ENCODE measurements at places on chromosomes 2 and 18.

GRCh38 chr18:944440-944839 lies 39.8 kb downstream of the ADCYAP1 start:
- DNase-seq = no peak

GRCh38 chr2:102313950-102314349 lies 2.6 kb downstream of the IL1RL1 start:
- DNase-seq = no peak

DNA sequence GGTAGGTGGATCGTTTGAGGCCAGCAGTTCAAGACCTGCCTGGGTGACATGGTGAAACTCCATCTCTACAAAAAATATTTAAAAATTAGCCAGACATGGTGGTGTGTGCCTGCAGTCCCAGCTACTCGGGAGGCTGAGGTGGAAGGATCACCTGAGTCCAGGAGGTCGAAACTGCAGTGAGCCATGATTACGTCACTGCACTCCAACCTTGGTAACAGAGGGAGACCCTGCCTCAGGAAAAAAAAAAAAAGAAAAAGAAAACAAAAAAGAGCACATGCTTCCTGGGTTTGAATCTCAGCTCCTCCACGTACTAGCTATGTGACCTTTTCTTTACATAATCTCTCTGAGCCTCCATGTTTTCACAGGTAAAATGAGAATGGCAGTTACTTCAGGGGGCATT lies 107.5 kb upstream of the STPG4 start:
- DNase-seq = no peak

- no peak for DNase-seq
These were observed 66.0 kb downstream of the DIS3L2 start for GRCh38 chr2:232027530-232027929.

GRCh38 chr2:145599756-145600155 lies 1079.8 kb upstream of the ZEB2 start:
- no peak for DNase-seq

DNA sequence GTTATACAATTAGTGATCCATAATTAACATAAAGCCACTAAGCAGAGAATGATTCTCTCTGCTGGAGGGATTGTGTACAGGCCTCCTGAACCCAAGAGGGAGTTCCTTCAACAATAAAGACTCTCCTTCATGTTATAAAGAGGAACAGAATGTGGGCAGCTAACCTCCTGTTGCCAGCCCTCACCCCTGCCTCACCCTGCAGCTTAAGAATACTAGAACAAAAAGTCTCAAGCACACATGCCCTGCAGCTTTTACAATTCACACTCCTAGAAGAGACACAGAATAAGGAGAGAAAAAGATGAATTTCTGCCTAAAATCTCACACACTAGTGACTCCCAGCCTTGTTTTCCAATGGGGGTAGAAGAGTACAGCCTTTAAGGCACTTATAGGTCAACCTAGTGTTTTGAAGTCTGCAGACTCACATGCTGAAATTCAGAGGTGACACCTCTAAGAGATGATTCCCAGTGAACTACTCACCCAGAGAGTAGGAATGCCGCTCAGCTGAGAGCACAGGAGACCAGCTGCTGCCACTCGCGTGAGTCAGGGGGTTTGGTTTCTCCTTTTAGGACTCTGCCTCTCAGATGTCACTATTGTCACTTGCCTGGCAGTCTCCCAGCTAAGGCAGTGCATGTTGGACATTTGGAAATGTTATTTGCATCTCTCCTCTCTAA lies 32.5 kb upstream of the IL1RL1 start:
- no peak for DNase-seq

DNA sequence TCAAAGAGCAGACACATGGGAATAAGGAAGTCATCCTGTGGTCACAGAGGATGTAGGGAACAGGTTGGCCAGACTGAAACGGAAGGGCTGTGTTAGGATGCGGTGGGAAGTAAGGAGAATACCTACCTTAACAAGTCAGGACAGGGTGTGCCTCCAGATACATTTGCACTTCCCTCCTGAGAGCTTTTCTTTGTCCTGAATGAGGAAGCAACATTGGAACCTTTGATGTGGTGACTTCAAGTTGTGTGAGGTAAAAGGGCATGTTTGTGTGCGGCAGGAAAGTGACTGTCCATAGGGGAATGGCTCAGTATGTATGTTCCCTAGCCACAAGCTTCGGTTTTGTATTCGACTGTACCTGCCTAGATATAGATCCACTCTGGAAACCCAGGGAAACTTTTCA lies 24.9 kb upstream of the LRRTM1 start:
- DNase-seq = no peak

- DNase-seq = no peak
These were observed 10.6 kb downstream of the CFLAR start for GRCh38 chr2:201126308-201127151.

GRCh38 chr2:65630643-65631042 lies 198.2 kb upstream of the SPRED2 start:
- no peak for DNase-seq

- no peak for DNase-seq
These were observed 4.0 kb downstream of the REV1 start for GRCh38 chr2:99485824-99486223.

DNA sequence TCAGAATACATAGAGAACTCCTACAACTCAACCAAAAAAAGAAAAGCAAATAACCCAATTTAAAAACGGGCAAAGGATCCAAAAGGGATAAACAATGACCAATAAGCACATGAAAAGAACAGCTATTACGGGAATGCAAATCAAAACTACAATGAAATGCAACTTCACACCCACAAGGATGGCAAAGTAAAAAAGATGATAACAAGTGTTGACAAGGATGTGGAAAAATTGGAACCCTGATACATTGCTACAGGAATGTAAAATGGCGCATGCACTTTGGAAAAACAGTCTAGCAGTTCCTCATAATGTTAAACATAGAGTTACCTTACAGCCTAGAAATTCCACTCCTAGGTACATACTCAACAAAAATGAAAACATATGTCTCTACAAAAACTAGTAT lies 4.7 kb downstream of the EXOC6B start:
- DNase-seq = no peak

- DNase-seq = peak; percentile 40
These were observed 56.5 kb upstream of the CREB1 start for GRCh38 chr2:207473049-207473930.

DNA sequence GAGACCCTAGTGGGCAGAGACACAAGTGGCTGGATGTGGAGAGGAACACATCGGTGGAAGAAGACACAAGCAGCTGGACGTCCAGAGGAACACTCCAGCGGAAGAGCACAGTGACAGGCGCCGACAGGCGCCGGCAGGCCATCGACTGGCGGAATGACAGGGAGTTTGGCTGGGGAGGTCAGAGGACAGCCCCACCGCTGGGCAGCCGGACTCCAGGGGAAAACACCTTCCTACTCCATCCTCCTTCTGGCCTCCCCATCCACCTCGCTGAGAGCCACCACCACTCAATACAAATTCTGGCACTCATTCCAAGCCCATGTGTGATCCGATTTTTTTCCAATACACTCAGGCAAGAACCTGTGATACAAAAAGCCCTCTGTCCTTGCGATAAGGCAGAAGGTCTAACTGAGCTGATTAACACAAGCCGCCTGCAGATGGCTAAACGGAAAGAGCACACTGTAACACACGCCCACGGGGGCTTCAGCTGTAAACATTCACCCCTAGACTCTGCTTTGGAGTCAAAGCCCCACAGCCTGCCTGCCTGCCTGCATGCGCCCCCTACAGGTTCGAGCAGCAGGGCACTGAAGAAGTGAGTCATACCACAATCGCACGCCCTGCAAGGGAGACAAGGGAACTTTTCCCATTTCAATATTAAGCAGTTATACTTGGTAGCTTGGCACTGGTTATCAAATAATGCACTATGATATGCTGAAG lies 50.2 kb upstream of the LRP1B start:
- no peak for DNase-seq

- no peak for DNase-seq
These were observed 33.4 kb upstream of the ZNF396 start for GRCh38 chr18:35410561-35410960.

DNA sequence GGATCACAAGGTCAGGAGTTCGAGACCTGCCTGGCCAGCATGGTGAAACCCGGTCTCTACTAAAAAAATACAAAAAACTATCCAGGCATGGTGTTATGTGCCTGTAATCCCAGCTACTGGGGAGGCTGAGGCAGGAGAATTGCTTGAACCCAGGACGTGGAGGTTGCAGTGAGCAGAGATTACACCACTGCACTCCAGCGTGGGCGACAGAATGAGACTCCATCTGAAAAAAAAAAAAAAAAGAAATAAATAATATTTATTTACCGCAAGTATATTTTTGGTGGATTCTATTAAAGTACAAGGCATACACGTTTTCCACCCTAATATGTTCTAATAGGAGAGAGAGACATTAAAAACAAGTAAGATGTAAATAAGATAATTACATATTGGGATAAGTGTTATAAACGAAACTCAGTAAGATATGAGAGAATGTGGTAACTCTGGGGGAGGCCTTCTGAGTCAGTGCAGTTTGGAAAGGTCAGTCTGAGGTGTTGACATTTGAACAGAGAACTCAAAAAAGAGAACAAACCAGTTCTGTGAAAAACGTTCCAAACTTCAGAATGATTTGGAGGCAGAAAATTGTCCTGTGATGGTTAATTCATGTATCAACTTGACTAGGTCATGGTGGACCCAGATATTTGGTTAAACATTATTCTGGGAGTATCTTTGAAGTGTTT lies 8.8 kb upstream of the POLI start:
- no peak for DNase-seq

DNA sequence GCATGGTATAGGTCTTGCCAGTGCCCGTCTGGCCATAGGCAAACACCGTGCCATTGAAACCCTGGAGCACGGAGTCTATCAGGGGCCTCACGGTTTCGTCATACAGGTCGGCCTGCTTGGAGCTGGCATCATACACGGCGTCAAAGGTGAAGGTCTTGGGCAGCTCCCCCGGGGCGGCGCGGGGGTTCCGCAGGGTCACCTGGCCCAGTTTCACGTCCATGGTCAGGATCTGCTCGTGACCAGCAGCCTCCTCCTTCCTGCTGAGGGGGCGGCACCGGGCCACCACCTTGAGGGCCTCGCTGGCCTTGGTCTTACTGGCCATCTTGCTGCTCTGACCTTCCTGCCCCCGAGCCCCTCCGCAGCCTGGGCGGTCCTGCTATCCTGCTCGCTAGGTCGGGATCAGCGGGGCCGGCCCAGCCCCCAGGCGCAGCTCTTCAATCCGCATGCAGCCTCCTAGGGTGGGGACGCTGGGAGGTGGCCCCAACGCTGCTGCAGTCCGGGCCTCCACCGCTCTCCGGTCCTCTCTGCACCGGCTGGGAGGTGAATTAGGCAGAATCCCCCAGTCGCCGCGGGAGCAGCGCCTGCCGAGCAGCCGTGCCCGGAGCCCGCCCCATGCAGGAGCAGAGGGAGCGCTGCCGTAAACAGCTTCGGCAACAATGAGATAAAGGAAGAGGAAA lies 563 bp downstream of the KIF3C start:
- no peak for DNase-seq

DNA sequence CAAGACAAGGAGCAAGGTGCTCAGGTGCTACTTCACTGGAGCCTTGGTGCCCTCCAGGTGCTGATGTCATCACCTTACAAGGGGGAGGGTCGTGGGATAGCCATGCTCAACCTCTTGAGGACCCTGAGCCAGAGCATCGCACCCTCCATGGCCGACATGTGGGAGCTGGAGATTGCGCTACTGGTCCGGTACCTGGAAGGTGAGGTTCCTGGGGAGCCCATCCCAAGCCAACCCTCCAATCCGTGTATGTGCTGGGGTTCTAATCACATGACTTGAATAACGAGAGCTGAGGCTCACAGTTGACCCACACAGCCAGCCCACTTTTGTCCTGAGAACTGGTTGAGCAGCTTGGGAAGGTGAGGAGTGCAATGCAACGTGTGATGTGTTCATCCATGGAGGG lies 25.9 kb downstream of the MROH2A start:
- DNase-seq = no peak

DNA sequence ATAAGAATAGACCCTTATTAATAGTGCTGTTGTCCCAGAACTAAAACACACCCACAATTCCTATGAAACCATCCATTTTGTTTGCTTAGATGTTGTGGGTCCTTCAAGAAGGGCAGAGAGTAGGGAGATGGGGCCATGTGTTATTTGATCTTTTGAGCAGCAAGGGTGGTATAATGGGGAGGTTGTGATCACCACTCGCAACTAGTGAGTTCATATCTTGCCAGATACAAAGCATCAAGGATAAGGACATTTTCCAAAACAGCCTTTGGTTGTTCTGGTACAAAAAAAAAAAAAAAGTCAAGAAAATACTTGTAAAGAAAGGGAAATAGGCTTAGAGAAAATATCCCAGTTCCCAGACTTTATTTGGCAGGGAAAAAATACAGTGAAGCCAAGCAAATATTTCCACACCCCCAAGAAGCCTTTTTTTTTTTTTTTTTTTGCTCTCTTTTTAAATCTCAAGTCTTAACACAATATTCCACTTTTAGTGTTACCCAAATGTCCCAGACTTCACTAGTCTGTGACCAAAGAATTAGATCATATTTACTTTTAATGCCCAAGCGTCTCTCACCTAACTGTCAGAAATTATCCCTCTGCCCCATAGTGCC lies 54.1 kb downstream of the ANTXR1 start:
- DNase-seq = no peak

GRCh38 chr18:29250843-29251242 lies 1073.9 kb upstream of the CDH2 start:
- DNase-seq = no peak

- DNase-seq = no peak
These were observed 33.0 kb downstream of the INPP5D start for GRCh38 chr2:233093166-233093448.

DNA sequence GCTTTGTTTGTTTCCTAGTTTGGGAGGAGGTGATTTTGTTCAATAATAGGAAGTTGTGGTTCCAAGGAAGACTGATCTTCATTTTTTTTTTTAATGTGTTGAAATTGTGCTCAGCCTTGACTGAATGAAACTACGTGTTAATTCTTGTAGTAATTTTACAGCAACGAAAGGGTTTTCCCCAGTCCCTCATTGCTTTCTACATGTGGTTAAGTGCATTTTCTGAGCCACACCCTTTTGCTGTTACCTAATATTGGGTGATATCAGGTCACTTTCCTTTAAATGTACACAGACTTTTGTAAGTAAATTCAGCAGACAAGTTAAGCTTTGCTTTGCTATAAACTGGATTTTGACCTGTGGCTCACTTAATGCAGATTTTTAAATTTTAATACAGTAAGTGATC lies 73.6 kb downstream of the OTX1 start:
- no peak for DNase-seq

- no peak for DNase-seq
These were observed 124.9 kb downstream of the DAW1 start for GRCh38 chr2:227996366-227996765.

DNA sequence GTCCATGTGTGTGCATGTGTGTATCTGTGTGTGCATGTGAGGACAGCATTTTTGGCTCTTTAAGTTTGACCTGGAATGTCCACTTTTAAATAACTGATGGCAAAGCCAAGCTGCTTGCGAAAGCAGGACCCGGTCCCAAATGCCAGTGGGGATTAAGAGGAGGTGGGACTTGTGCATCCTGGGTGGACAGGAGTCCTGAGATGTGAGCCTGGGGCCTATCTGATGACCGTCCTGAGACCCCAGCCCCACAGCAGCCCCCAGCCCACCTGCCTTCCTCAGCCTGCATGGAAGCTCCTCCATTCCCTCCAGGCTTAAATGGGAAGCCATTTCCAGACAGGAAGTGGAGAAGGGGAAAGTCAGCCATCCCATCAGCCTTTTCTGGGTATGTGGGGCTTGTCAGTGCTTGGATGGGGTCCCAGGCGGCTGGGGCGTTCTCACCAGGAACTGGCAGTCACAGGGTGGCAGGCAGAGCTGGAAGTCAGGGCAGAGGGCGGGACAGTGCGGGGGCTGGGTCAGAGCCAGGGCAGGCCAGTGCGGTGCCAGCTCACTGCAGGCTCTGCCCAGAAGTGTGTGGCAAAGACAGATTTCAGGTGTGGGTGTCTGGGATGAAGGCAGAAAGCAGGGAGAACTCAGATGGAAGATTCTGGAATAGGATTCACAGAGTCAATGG lies 117.8 kb downstream of the ACKR3 start:
- peak; percentile 66 for DNase-seq

GRCh38 chr18:5975111-5976002 lies 80.0 kb upstream of the TMEM200C start:
- no peak for DNase-seq
